Stimulated activated CD4-positive, alpha-beta T cell treated with anti-CD3 and anti-CD28 coated beads, Interleukin-1b, Interleukin-23, amount 100 ng/mL, for 24 hours (primary cell): ENCODE measurements at places on chromosomes 3 and 15.

GRCh38 chr3:94522488-94522887 lies 459.6 kb downstream of the NSUN3 start:
- no peak for DNase-seq

GRCh38 chr3:20057612-20058180 lies 17.4 kb downstream of the KAT2B start:
- DNase-seq: no peak

- no peak for DNase-seq
These were observed 71.4 kb upstream of the PCSK6 start for GRCh38 chr15:101560722-101561583.

DNA sequence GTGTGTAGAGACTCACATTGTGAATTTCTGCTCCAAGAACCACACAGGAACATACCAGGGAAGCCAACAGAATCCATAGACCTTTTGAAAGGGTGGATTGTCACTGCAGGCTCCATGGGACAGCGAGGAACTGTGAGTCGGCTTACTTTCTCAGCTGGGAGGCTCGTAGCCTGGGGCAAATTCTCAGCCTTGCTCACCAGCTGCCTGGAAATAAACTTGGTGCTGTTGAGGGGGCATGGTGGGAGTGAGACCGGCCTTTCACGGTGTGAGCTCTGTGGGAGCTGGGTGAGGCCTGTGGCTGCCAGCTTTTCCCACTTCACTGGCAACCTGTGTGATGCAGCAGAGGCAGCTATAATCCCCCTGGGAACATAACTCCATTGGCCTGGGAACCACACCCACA lies 146.6 kb upstream of the P2RY1 start:
- DNase-seq: no peak

DNA sequence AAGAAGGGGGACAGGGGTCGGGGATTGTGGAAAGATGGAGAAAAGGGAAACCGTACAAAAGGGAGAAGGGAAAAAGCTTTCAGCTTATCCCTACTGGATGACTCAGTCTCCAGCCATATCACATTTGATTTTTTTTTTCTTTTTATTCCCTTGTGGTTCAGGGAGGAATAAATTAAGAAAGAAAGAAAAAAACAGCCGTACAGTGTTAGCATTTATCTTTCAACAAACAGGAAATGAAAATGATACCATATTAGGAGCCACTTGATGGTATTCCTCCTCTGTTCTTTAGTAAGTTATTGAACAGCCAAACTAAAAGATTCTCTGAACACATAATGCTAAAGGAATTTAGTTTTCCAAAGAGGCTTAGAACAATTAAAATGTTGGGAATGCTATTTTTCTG lies 594.4 kb downstream of the FOXP1 start:
- no peak for DNase-seq

DNA sequence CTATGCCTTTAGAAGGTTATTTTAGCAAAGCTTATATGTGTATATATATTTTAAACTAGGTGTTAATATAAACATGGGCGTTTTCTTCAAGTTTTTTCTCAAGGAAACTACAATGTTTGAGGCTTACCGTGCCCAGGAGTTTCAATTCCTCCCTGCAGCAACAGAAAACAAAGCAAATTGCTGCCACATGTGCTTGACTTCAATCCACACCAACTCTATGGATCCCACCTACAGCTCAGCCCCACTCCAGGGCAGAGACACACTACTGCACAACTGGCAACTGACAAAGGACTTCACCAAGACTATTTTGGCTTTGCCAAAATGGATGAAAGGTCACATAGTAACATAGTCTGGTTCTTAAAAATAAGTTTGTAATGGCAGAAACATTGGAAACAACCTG lies 346.6 kb downstream of the ERC2 start:
- no peak for DNase-seq

GRCh38 chr3:67964596-67964995 lies 310.2 kb upstream of the SUCLG2 start:
- DNase-seq: no peak

- no peak for DNase-seq
These were observed 66.8 kb upstream of the RASGRP1 start for GRCh38 chr15:38631119-38632075.

DNA sequence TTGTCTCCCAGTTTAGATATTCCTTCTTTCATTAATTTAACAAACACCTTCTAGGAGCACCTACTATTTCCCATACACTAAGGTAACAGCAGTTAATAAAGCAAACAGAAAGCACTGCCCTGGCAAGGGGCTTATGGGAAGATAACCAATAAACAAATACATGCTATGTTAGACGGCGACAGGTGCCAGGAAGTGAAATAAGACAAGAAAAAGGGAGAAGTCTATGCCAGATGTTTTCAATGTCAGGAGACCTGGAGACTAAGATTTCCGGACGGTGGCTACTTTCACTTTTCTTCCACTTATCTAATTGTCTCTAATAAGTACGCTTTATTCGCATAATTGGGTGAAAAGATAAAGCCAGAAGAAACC lies 32.5 kb upstream of the ZNF445 start:
- no peak for DNase-seq

DNA sequence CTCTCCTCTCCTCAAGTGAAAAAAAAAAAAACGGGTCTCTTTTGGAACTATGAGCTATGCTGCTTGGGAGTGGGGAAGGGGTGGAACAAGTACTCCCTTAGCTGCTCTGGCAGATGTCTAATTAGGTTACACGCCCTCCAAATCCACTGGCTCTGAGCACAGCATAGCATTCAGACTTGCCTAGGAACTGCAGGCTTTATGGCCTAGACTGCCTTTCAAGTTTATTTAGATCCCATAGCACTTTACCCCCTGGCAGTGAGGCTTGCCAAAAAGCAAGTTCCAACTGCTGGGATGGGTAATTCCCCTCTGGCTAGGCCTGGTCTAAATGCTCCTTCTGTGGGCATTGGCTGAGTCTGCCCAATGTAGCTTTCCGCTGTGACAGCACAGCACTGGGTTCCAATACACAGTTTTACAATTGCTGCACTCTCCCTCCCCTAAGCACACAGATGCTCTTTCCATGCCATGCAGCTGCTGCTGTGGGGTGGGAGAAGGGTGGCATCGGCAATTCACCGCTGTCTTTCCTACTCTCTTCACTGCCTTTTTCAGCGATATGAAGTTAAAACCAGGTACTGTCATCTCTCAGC lies 152.8 kb downstream of the KCNAB1 start:
- no peak for DNase-seq

GRCh38 chr15:71251584-71252043 lies 136.3 kb downstream of the THSD4 start:
- DNase-seq: no peak

DNA sequence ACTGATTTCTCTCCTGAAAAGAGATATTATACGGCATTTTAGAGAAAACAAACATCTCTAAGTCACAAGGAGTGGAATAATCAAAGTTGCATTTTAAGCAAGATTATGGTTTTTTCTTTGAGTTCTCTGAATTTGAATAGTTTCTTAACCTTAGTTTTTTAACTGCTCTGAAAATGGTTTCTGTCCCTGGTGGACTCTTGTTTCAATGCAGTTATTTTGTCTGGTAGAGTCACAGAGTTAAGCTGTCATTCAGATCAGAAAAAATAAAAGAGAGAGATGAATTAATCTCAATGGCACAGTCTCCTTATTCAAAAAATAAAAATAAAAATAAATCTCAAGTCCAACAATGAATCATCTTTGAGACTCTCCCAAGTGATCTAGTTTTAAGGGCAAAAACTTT lies 19.0 kb downstream of the AGTR1 start:
- no peak for DNase-seq

GRCh38 chr3:119195911-119196310 lies 22.5 kb downstream of the UPK1B start:
- DNase-seq: no peak

- DNase-seq: no peak
These were observed 726.6 kb upstream of the NAALADL2 start for GRCh38 chr3:174132421-174133042.

DNA sequence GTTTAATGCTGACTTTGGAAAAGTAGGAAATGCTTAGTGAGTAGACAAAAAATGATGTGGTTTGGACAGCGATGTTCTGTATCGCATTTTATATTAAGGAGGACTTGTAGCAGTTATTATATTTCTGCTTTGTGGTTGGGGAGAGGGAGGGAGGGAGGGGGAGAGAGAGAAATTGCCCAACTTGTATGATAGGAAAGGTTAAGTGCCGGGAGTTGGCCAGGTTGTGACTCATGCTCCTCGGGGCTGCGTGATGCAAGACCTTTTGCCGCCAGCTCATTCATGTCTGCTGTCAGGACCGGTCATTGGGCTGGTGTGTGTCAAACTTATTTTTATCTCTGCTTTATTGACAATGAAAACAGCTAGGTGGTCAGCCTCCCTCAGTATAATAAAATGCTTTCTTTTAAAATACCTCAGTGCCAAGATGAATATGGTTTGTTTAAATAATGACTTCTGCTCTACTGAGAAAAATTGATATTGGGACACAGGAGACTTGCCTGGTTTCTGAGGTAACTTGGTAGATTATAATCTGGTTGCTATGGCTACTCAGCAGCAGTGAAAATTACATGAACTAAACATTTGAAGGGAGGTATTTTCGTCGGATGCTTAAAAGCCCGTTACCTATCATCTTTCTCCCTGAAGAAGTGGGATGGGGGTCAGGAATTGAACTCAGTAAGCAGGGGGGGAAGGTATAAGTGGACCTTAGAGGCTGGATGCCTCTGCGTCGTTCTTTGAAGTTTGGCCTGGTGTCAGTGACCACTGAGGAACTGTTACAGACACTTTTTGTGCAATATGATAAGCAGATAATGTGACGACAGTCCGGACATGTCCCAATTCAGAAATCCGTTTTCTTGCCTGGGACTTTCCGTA lies 90.7 kb downstream of the FNDC3B start:
- no peak for DNase-seq

- no peak for DNase-seq
These were observed 155.5 kb downstream of the PLD1 start for GRCh38 chr3:171654809-171655208.

GRCh38 chr3:31532587-31533168 lies at the start of gene STT3B:
Gene STT3B, plus strand, starts transcription at chr3:31532925. Its CDS starts 74 bp downstream, at chr3:31532999.
- peak; percentile 57 for DNase-seq

DNA sequence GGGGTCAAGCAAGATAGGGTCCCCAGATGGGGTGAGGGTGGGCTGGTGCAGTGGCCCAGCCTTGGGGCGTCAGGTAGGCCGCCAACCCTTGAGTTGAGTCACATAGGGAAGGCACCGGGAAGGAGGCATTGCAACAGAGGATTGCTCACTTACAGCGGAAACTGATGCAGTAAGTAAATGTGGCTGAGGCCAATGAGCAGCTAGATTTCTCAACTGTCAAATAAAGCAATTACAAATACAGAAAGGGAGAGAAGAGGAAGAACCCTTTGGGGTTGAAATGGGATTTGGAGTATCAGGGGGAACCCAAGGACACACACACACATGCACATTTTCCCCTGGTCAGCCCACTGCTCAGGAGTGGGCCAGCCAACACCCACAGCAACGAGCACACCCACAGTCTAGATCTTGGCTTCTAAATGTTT lies 44.0 kb downstream of the CHSY1 start:
- DNase-seq: no peak

GRCh38 chr3:39644176-39644575 lies 165.2 kb upstream of the MYRIP start:
- DNase-seq: no peak

- DNase-seq: no peak
These were observed 524.6 kb upstream of the ATP11B start for GRCh38 chr3:182268711-182269110.

- no peak for DNase-seq
These were observed 3.9 kb upstream of the DNASE1L3 start for GRCh38 chr3:58214484-58215316.

DNA sequence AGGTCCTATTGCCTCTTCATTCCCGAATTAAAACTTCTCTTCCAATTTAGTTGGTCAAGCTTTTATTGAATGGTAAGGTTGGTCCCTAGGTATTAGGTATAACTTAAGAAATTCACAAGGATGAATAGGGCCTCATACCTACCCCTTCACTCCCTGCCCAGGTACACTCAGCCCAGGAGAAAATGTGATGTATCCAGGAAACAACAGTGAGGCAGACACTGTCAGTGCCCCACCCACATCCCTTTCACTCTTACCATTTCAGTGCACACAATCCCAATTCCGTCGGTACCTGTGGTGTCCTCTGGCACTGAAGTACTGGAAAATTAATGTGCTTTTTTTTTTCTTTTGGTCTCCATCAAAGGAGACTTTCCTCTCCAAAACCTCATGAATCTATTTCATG lies 10.5 kb upstream of the C3orf49 start:
- DNase-seq: no peak

DNA sequence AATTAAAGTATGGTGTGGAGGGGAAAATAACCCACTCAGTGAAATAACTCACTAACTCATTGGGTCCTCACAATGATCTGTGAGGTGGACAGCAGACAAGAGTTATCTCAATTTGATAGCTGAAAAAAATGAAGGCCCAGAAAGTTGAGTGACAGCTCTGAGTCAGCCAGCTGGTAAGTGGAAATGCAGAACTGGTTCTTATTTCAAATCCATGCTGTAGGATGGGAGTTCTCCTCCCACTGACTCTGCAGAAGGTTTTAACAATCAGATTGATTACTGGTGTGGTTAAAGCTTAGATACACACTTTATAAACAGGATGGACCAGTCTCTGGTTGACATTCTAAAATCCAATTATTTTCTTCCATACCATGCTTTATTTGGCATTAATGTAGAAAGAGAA lies 87.0 kb upstream of the LMOD3 start:
- no peak for DNase-seq

GRCh38 chr3:184822654-184823053 lies 10.7 kb downstream of the VPS8 start:
- no peak for DNase-seq

DNA sequence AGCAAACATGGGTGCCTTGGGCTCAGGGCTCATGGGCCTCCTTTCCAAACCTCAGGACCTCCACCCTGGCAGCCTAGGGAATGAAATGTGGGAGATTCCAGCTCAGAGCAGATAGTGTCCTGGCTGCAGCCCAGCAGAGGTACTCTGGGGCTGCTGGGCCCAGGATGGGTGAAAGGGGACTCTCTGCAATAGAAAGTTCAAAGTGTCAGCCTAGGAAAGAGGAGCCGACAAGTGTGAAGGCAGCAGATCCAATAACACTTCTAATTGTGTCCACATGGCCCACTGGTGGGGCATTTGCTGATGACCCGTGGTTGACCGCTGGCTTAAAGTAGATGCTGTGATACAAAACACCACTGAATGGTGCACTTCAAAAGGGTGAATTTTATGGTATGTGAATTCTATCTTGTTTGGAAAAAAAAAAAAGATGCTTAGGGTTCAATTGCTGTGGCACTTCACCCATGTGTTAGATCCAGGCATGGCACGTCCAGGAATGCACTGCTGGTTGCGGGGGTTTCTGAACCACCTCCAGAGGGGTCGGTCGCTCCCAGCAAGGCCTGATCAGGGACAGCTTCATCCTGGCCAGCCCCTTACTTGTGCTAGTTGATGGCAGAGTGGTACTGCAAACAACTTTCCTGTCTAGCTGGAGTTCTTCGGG lies 20.9 kb downstream of the AMOTL2 start:
- no peak for DNase-seq
